ENCODE measurements at places on chromosomes 11 and 22. TPM values are rescaled to one million over a fixed set of nuclear protein-coding genes. Genes with fewer than 3 reads are reported as not detected.

Gene SEPTIN3
- total RNA-seq: not detected

Gene CRYBB1
- 0.55 TPM for total RNA-seq

Gene OR51B2
- not detected for total RNA-seq

DNA sequence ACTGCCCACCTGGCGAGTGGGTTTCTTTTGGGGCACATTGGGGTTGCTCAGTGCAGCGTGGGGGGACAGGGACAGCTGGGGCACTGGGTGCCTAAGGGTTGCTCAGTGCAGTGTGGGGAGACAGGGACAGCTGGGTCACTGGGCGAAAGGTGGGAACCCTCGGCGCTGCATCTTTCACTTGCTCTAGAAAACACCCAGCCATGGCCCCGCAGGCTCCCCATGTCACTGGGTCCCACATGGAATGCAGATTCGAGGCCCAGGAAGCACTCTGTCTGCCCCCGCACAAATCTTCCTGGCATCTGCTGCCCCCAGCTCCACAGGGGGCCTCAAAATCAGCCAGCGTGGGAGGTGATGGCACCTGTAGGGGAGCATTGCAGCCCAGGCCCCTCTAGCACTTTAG lies 229.3 kb downstream of the BRD1 start:
- no peak overlapping the region for H3K27ac ChIP-seq
- H3K27me3 ChIP-seq: no peaks in the 10 kb centered on the region
- H3K36me3 ChIP-seq: no peaks in the 10 kb centered on the region
- DNase-seq: no peak
- no peaks in the 10 kb centered on the region for H3K4me1 ChIP-seq

DNA sequence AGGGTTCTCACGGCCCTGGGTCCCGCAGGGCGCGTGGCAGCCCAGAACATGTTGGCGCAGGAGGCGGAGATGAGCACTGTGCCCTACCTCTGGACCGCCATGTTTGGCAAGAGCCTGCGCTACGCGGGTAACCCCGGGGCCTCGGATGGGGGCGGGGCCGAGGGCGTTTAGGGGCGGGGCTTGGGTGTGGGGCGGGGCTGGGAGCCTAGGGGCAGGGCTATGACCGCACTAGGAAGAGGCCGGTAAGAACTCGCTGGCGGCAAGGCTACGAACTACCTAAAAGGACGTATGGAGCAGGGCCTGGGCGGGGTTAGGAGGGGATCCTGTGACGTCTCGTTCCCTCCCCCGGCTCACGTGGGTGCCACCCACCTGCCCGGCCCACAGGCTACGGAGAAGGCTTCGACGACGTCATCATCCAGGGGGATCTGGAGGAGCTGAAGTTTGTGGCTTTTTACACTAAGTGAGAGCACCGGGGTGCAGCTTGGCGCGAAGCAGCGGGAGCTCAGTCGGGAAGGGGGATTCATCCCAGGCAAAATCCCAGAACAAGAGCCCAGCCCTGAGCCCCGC lies 2.8 kb upstream of the LZTR1 start:
- H3K4me1 ChIP-seq: peaks cover 19% of the 10 kb centered on the region
- peak; percentile 63 for DNase-seq
- H3K27me3 ChIP-seq: no peaks in the 10 kb centered on the region
- H3K27ac ChIP-seq: no peak overlapping the region
- no peak overlapping the region for H3K4me3 ChIP-seq

DNA sequence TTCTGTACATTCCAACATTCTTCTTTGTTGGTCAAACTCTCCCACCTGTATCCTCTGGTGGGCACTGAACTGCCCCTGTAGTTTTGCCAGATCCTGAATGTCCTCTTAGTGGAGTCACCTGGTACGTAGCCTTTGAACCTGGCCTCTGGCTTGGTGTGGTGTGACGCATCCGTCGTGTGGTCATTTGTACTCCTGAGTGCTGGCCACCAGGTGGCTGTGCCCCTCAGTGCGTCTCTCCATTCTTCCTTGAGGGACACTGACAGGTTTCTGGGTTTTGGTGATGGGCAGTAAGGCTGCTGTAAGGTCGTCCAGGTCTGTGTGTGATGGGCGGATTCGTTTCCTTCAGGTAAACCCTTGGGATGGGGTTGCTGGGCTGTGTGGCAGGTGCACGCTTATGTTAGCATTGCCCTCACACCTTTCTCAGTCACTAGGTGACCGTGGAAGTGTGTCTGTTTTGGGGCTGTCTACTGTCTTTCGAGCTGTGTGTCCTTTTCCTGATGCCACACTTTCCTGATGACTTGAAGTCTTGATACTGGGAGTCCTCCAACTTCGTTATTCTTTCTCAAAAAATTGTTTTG lies 13.6 kb upstream of the RANBP1 start:
- no peak for DNase-seq
- no peak overlapping the region for H3K4me3 ChIP-seq
- H3K36me3 ChIP-seq: no peaks in the 10 kb centered on the region
- H3K27me3 ChIP-seq: no peaks in the 10 kb centered on the region

DNA sequence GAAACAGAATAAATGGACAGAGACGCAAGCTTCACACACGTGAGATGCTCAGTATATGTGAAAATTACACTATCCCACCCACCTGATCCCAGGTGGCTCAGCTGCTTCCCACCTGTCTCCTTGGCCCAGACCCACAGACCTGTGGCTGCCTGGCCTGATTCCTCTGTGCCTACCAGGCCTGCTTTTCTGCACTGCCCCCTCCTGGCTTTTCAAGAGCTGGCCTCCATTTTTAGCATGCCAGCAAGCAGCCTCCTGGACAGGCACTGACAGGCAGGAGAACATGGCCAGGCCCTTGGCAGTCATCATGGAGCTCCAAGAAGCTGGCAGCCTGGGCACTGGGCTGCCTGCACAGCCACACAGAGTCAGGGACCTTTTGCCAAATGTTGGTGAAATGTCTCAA lies 79.5 kb upstream of the HMGXB4 start:
- H3K27me3 ChIP-seq: no peaks in the 10 kb centered on the region
- H3K27ac ChIP-seq: no peak overlapping the region
- H3K4me3 ChIP-seq: no peak overlapping the region
- no peak for DNase-seq

- no peaks in the 10 kb centered on the region for H3K27me3 ChIP-seq
- no peak overlapping the region for H3K27ac ChIP-seq
- H3K4me3 ChIP-seq: no peak overlapping the region
- H3K36me3 ChIP-seq: no peaks in the 10 kb centered on the region
- H3K4me1 ChIP-seq: no peaks in the 10 kb centered on the region
- peak; percentile 27 for DNase-seq
Observed at GRCh38 chr22:36409911-36410756, 22.4 kb upstream of the MYH9 start.

Gene OSBP
- total RNA-seq: 27.4 TPM

- H3K4me1 ChIP-seq: no peaks in the 10 kb centered on the region
- no peaks in the 10 kb centered on the region for H3K36me3 ChIP-seq
- H3K27ac ChIP-seq: no peak overlapping the region
- H3K27me3 ChIP-seq: peaks cover 8% of the 10 kb centered on the region
Observed at GRCh38 chr22:39627208-39627607, 56.7 kb downstream of the CACNA1I start.

Gene LRRC10B
- total RNA-seq: 0.59 TPM

GRCh38 chr11:1303973-1304372 lies 5.5 kb downstream of the TOLLIP start:
- H3K36me3 ChIP-seq: no peaks in the 10 kb centered on the region
- DNase-seq: no peak
- H3K27ac ChIP-seq: no peak overlapping the region
- H3K4me1 ChIP-seq: peaks cover 6% of the 10 kb centered on the region

Gene MS4A1
- total RNA-seq: 0.12 TPM

GRCh38 chr22:38965614-38966379 lies 8.4 kb downstream of the APOBEC3A start:
- no peak overlapping the region for H3K27ac ChIP-seq
- no peaks in the 10 kb centered on the region for H3K27me3 ChIP-seq
- no peak overlapping the region for H3K4me3 ChIP-seq
- DNase-seq: no peak
- H3K4me1 ChIP-seq: no peaks in the 10 kb centered on the region

DNA sequence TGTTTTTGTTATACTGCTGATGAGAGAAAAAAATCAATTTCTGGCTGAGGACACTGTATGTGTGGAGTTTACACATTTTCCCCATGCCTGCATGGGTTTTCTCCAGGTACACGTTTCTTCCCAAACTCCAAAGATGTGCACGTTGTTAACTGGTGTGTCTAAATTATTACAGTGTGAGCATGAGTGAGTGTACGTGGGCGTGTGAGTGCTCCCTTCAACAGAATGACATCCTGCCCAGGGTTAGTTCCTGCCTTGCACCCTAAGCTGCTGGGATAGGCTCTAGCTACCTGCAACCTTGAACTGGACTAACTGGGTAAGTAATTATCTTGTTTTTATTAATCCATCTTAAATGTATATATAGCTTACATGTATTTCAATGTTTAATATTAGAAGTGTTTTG lies 5.5 kb downstream of the NPAT start:
- no peak overlapping the region for H3K4me3 ChIP-seq
- no peaks in the 10 kb centered on the region for H3K27me3 ChIP-seq
- no peak overlapping the region for H3K27ac ChIP-seq
- no peaks in the 10 kb centered on the region for H3K36me3 ChIP-seq
- H3K4me1 ChIP-seq: no peaks in the 10 kb centered on the region

GRCh38 chr11:95088946-95089619 lies 563 bp upstream of the ENDOD1 start:
- H3K36me3 ChIP-seq: no peaks in the 10 kb centered on the region
- peak overlapping the region; percentile 98 for H3K27ac ChIP-seq
- no peak for DNase-seq
- H3K4me1 ChIP-seq: peaks cover 6% of the 10 kb centered on the region

GRCh38 chr22:35581023-35581413 lies 36.1 kb downstream of the MB start:
- H3K27ac ChIP-seq: no peak overlapping the region
- DNase-seq: no peak
- H3K36me3 ChIP-seq: no peaks in the 10 kb centered on the region

Gene GAB4
- total RNA-seq: not detected

Gene LIF
- 3.0 TPM for total RNA-seq

Gene VPS37C
- total RNA-seq: 2.4 TPM

DNA sequence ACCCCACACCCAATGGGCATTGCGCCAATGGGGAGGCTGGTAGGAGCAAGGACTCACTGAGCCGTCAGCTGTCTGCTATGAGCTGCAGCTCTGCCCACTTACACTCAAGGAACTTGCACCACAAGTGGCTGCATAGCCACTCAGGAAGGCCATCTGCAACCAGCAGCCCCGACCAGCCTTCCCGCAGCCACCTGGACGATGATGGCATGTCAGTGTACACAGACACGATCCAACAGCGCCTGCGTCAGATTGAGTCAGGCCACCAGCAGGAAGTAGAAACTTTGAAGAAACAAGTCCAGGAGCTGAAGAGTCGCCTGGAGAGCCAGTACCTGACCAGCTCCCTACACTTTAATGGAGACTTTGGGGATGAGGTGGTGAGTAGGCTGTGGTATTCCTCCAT lies 59.8 kb upstream of the HORMAD2 start:
- H3K27ac ChIP-seq: no peak overlapping the region
- no peaks in the 10 kb centered on the region for H3K4me1 ChIP-seq
- H3K36me3 ChIP-seq: no peaks in the 10 kb centered on the region
- no peaks in the 10 kb centered on the region for H3K27me3 ChIP-seq

- no peaks in the 10 kb centered on the region for H3K4me1 ChIP-seq
- H3K36me3 ChIP-seq: no peaks in the 10 kb centered on the region
- no peak overlapping the region for H3K4me3 ChIP-seq
- no peaks in the 10 kb centered on the region for H3K27me3 ChIP-seq
Observed at GRCh38 chr11:71185411-71185810, 67.0 kb downstream of the SHANK2 start.
